BE2C (cell line): ENCODE measurements at places on chromosomes 4 and X.
A peak's percentile ranks its signal among the peaks of the same experiment; 100 is the strongest.

DNA sequence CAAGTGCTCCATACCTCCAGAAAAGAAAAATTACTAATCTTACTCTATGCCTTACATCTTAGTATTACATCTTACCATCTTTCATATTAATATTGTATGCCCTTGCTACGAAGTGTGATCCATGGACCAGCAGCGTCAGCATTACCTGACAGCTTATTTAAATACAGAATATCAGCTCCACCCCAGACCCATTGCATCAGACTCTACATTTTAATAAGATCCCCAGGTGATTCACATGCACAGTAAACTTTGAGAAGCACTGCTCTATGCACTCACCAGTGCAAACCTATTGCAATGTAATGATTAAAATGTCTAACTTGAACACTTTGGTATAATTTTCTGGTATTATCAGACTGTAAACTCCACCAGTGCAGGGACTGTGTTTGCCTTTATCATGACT is 14.1 kb upstream of the SH3D19 start:
- DNase-seq, result no peak

- DNase-seq, result peak; percentile 42
Observed at GRCh38 chr4:150255610-150256224, 177.5 kb downstream of the DCLK2 start.

DNA sequence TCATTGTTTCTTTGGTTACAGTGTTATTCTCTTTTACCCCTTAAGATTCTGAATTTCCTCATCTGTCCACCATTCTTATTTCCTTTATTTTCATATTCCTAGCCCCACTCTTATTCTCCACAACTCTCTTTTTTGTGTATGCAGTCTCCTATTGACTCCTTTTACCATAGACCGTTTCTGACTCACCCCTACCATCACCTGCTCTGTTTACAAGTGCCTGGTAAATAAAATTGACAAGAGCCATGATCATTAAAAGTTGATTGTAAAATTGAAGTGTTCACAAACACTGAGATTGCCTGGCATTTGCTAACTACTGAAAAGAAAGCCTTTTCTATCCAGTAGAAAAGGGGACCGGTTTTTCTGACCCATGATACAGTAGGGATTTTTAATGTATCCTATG is 54.4 kb downstream of the MRPL1 start:
- DNase-seq, result no peak

- DNase-seq, result peak; percentile 21
Observed at GRCh38 chrX:38636949-38637819, 75.8 kb downstream of the TSPAN7 start.

DNA sequence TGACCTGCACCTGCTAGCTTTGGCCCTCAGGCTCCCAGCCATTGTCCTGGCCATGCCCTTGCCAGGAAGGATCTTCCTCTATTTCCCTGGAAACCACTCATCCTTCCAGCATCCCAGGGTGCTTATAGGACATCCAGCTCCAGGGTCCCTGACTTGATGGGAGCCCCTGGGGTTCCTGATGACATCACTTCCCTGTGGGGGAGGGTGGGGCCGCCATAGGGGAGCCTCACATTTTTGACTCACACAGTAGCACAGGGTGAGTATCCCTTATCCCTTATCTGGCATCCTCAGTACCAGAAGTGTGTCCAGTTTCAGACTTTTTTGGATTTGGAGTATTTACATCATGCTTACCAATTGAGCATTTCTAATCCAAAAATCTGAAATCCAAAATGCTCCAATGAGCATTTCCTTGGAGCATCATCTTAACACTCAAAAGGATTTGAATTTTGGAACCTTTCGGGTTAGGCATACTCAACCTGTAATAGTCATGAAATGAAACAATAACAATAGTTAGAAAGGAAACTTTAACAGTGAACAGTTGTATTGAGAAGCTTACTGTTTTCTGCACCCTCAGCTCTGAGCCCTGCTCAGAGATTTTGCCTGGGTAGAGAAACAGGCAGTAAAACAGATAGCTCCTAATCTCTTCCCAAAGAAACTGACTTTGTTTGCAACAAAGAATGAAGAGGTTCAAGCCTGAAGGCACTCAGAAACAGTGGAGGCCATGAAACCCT is 22.1 kb downstream of the TNIP2 start:
- DNase-seq, result no peak

GRCh38 chr4:134126955-134127354 is 74.6 kb downstream of the PABPC4L start:
- no peak for DNase-seq

- no peak for DNase-seq
Observed at GRCh38 chrX:42247241-42247640, 323.9 kb upstream of the CASK start.

DNA sequence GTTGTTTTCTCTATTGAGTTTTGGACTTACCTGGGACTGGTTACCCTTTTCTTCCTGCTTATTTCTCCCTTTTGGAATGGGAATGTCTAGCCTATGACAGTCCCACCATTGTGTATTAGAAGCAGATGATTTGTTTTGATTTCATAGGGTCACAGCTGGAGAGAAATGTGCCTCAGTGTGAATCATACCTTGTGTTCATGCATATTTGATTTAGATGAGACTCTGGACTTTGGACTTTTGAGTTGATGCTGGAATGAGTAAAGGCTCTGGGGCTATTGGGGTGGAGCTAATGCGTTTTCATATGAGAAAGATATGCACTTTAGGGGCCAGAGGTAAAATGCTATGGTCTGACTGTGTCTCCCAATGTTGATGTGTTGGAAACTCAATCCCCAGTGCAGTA is 30.5 kb upstream of the TEX13C start:
- no peak for DNase-seq

- no peak for DNase-seq
Observed at GRCh38 chr4:10144966-10145365, 28.4 kb upstream of the WDR1 start.

DNA sequence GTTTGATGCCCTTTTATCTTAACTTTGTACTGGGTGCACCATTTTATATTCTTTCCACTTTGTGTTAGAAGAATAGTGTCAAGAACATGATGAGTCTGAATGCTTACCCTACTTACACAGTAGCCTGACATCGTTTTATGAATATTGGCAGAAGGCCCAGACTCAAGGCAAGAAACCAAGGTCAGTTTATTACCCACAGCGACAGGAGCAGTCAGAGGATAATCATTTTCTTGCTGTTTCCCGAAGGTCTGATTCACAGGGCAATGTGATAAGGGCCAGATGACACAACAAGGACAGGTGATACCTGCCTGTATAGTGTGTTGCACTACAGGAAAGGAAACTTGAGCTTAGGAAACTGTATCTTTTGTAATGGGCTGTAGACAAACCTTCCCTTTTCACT is 417.4 kb downstream of the SPOCK3 start:
- DNase-seq, result peak; percentile 11

DNA sequence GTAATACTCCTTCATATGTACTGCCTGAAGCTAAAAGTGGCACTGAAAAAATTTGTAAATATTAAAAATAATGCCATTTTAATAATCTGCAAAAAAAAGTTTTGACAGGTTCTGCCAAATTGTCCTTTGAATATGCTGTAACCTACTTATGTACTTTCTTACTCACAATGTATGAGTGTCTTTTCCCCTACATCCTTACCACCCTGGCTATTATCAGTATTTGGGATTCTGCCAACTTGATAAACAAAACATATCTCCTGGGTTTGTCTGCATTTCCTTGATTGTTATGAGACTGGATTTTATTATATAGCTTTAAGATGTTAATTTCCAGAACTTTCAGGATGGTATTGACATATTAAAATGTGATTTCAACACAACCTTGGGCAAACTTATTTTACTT is 187.9 kb downstream of the CHM start:
- DNase-seq, result no peak

- no peak for DNase-seq
Observed at GRCh38 chr4:143538979-143539669, 25.6 kb downstream of the SMARCA5 start.

- no peak for DNase-seq
Observed at GRCh38 chr4:15427701-15428100, at the start of gene C1QTNF7. C1QTNF7 (plus strand) TSS chr4:15428033; CDS start chr4:15435744, 7,711 bp downstream.
